Activated CD4-positive, alpha-beta memory T cell treated with anti-CD3 and anti-CD28 coated beads for 36 hours (primary cell): ENCODE measurements at places on chromosomes 3 and 15. TPM values are rescaled to one million over a fixed set of nuclear protein-coding genes. Genes with fewer than 3 reads are reported as not detected.
A peak's percentile ranks its signal among the peaks of the same experiment; 100 is the strongest.

- DNase-seq: no peak
- H3K27ac ChIP-seq: peak overlapping the region; percentile 89
- H3K36me3 ChIP-seq: peaks cover 2% of the 10 kb centered on the region
- H3K4me1 ChIP-seq: peaks cover 59% of the 10 kb centered on the region
- H3K4me3 ChIP-seq: peak overlapping the region; percentile 84
- H3K27me3 ChIP-seq: no peaks in the 10 kb centered on the region
Measured at GRCh38 chr3:195897081-195897852, 11.1 kb downstream of the TNK2 start.

GRCh38 chr3:132758740-132759139, 36.5 kb upstream of the NPHP3 start:
- H3K36me3 ChIP-seq: no peaks in the 10 kb centered on the region
- DNase-seq: no peak
- no peaks in the 10 kb centered on the region for H3K27me3 ChIP-seq
- H3K4me1 ChIP-seq: no peaks in the 10 kb centered on the region
- no peak overlapping the region for H3K27ac ChIP-seq

DNA sequence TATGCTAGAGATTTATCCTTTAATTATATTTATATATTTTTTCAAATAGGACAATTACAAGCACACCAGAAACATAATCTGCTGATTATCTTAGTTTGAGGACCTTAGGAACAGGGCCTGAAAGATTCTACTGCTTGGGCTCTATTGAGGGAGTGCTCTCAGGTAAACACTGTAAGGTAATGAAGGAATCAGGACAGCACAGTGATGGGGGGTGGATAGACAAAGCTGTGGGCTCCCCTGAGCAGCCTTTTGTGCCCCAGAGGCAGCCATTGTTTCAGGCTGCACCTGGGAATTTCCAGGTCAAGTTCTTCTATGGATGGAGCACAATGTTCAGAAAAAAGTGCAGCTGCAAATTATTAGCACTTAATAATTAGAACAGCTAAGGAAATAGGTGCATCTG, 848.0 kb upstream of the CADM2 start:
- no peaks in the 10 kb centered on the region for H3K4me1 ChIP-seq
- DNase-seq: no peak
- H3K27ac ChIP-seq: no peak overlapping the region
- no peaks in the 10 kb centered on the region for H3K27me3 ChIP-seq
- no peak overlapping the region for H3K4me3 ChIP-seq

DNA sequence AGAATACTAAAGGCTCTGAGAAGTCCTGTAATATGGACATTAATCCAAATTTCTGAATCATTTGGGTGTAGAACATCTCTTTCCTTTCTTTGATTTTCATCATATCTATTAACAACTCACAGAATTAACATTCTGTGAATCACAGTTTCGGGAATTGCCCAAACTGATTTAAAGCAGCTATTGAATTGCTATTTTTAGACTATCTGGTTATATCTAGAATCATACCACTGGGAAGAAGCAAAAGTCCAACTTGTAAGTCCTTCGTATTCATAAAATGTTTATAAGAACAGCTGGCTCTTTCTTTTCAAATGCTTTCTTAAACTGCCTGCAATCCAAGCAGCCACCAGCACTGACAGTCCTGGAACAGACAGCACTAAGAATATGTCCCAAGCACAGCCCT, 733.0 kb downstream of the NTRK3 start:
- no peak overlapping the region for H3K27ac ChIP-seq
- H3K4me1 ChIP-seq: no peaks in the 10 kb centered on the region

GRCh38 chr3:126486360-126486847, 10.7 kb upstream of the ZXDC start:
- no peak for DNase-seq
- H3K27me3 ChIP-seq: no peaks in the 10 kb centered on the region
- H3K36me3 ChIP-seq: no peaks in the 10 kb centered on the region
- H3K4me1 ChIP-seq: peaks cover 11% of the 10 kb centered on the region
- H3K4me3 ChIP-seq: no peak overlapping the region

- no peak for DNase-seq
- H3K27ac ChIP-seq: no peak overlapping the region
- H3K4me3 ChIP-seq: no peak overlapping the region
- no peaks in the 10 kb centered on the region for H3K27me3 ChIP-seq
Measured at GRCh38 chr3:172678068-172678467, 32.8 kb downstream of the NCEH1 start.

- H3K27me3 ChIP-seq: no peaks in the 10 kb centered on the region
- peaks cover 40% of the 10 kb centered on the region for H3K4me1 ChIP-seq
- peak overlapping the region; percentile 93 for H3K4me3 ChIP-seq
- DNase-seq: peak; percentile 58
- peak overlapping the region; percentile 98 for H3K27ac ChIP-seq
Measured at GRCh38 chr3:153162513-153163392, 727 bp downstream of the RAP2B start.

GRCh38 chr3:100244264-100244663, 16.5 kb upstream of the TBC1D23 start:
- H3K27ac ChIP-seq: no peak overlapping the region
- no peak overlapping the region for H3K4me3 ChIP-seq
- no peaks in the 10 kb centered on the region for H3K27me3 ChIP-seq
- peaks cover 16% of the 10 kb centered on the region for H3K4me1 ChIP-seq
- no peak for DNase-seq

DNA sequence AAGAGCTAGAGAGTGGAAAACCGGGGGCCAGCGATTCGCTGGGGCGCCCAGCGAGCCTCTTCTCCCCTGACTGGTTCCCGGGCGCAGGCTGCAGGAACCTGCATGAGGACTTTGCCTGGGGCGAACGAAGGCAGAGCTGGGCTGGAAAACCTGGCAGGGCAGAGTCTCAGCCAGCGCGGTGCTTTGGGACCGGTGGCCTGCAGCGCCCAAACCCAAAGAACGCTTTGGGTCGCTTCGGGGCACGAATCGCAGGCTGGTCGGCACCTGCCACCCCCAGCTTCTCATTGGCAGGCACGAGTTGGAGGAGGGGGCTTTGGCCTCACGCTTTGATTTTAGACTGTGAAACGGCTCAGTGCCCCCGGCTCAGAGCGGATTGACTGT, 3.0 kb downstream of the ONECUT1 start:
- no peak overlapping the region for H3K27ac ChIP-seq
- peaks cover 39% of the 10 kb centered on the region for H3K4me1 ChIP-seq
- no peaks in the 10 kb centered on the region for H3K36me3 ChIP-seq
- H3K27me3 ChIP-seq: peaks cover 81% of the 10 kb centered on the region
- no peak overlapping the region for H3K4me3 ChIP-seq

The CCNB2 gene
- 74.7 TPM for total RNA-seq

The TMEM212 gene
- not detected for total RNA-seq

The CILP gene
- not detected for total RNA-seq

The RTP4 gene
- 1.7 TPM for total RNA-seq

The IMPG2 gene
- total RNA-seq: 0.12 TPM

The DYNLT2B gene
- 17.1 TPM for total RNA-seq
